Activated B cell treated with CpG ODN at 0.5 μM for 24 hours (primary cell): ENCODE measurements at places on chromosomes 6 and 20. TPM values are rescaled to one million over a fixed set of nuclear protein-coding genes. Genes with fewer than 3 reads are reported as not detected.

The TRIM15 gene
- not detected in 2 replicates for total RNA-seq

The SNPH gene
- total RNA-seq: 0.86 and 1.0 TPM in 2 replicates

The TGM3 gene
- not detected in 2 replicates for total RNA-seq

The MYL9 gene
- total RNA-seq: 5.4 and 8.0 TPM in 2 replicates

The LYRM2 gene
- 41.9 and 44.9 TPM in 2 replicates for total RNA-seq

The OR2J3 gene
- not detected in 2 replicates for total RNA-seq

The TFAP2D gene
- total RNA-seq: not detected in 2 replicates

The SEMG1 gene
- not detected in 2 replicates for total RNA-seq

The POPDC3 gene
- total RNA-seq: not detected in 2 replicates

The DSTN gene
- total RNA-seq: 14.4 and 20.1 TPM in 2 replicates

The MEP1A gene
- not detected in 2 replicates for total RNA-seq

The NDRG3 gene
- 20.8 and 21.4 TPM in 2 replicates for total RNA-seq

The PLAGL1 gene
- 28.5 and 33.5 TPM in 2 replicates for total RNA-seq

The HRH3 gene
- total RNA-seq: not detected in 2 replicates
